ENCODE measurements at places on chromosomes 11 and 22.

DNA sequence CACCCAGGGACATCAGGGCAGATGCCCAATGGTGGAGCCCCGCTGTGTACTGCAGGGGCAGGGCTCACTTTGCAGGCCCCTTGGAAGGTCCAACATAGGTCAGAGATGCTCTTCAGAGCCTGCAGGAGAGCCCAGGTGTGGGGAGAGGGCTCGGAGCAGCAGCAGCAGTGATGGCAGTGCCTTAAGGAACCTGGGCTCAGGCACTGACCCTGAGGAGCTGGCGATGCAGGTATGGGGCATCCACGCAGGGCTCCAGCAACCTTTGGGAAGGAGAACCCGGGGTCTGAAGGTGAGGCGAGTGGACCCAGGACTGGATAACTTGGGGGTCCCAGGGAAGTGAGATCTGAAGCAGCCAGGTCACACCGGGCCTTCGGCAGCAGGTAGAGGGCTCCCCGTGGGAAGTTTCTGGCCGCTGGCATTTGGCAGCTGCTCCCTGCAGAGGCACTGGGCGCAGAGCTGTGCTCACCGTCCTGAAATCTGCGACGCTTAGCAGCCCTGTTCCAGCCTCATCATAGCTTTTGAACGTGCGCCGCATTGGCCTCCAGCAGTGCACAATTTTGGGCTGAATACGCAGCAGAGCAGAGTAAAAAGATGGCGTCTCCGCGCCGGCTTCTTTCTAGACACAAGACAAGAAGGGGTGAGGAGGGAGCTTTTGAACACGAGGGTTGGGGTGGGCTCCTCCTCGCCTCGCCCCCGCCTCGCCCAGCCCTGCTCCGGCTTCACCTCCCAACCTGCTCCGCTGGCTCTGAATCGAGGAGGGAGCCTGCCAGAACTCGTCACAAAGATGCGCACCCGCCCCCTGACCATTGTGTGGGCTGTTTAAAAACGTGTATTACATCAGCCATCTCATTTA lies 118.8 kb downstream of the MPPED1 start:
- DNase-seq, result no peak

DNA sequence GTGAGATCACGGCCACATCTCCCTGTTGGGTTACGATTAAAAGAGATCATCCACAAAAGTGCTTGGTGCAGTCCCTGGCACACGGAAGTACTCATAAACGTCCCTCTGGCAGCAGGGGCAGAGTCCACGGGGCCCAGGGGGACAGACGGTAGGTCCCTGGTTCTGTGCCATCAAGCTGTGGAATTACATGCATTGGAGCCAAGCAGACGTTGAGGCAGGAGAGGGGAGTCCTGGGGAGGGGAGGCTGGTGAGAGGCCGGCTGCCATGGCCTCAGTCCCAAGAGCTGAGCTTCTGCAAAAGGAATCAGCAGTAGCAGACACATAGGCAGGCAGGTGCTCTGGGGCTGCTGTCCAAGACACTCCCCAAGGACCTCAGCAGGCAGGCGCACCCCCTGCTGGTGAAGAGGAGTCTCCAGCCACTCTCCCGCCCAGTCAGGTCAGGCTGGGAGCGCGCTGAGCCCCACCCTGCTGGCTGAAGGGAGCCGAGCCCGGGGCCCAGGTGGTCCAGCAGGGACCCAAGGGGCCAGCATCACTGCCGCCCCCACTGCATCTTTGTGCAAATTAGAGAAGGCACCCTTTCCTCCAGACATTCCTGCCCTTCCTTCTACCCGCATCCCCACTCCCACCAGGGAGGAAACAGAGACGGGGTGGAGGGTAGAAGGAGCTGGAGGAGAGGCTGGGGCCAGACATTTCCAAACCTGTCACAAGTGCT lies 7.6 kb upstream of the KCTD17 start:
- DNase-seq, result peak; percentile 28

DNA sequence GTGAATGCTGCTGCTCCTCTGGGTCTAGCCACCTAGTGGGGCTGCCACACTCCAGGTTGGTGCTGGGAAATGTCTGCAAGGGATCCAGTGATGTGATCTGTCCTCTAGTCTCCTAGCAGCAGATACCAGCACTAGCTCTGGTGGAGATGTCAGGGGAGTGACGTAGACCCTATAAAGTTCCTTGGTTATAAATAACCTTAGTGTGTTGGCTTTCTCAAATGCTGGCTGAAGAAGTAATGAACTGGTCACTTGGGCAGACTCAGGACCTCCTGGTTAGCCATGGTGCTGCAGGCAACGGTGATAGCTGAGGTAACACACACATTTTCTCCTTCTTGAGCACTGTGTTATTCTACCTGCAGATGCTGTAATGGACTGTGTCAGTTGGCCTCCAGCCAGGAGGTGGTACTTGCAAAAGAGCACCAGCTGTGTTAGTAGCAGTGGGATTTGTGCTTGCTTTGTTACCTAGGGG lies 35.5 kb downstream of the BBOX1 start:
- no peak for DNase-seq

DNA sequence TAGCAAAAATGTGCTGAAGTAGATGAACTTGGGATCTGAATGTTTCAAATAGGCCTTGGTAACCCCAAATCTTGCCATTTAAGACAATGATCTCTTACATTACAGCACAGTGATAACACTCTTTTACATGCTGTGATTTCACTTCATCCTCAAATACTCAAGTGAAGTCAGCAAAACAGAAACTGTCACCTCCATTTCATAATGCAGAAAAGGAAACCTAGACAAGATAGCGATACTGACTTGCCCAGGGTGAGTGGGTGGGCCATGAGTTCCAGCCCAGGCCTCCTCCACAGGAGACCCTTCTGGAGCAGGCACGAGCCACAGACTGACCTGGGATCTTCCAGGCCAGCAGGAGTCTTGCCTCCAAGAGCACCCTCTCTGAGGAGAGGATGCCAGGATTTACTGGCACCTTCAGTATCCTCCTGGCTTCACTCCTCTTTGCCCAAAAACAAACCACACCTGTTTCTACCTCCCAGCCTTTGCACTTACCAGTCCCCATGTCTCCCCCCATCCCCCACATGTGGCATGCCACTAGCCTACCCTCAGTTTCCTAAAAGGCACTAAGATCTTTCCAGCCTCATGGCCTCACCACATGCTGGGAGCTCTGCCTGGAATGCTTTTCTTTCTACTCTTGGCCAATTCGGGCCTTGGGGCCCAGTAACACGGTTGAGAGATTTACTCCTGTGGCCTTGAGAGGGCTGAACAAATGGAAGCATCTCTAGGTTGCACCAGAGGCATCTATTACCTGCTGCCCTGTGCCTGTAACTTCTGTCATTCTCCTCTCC lies 1.9 kb upstream of the DGAT2 start:
- DNase-seq, result no peak

GRCh38 chr11:9745411-9746211 lies 81.7 kb downstream of the SWAP70 start:
- no peak for DNase-seq

DNA sequence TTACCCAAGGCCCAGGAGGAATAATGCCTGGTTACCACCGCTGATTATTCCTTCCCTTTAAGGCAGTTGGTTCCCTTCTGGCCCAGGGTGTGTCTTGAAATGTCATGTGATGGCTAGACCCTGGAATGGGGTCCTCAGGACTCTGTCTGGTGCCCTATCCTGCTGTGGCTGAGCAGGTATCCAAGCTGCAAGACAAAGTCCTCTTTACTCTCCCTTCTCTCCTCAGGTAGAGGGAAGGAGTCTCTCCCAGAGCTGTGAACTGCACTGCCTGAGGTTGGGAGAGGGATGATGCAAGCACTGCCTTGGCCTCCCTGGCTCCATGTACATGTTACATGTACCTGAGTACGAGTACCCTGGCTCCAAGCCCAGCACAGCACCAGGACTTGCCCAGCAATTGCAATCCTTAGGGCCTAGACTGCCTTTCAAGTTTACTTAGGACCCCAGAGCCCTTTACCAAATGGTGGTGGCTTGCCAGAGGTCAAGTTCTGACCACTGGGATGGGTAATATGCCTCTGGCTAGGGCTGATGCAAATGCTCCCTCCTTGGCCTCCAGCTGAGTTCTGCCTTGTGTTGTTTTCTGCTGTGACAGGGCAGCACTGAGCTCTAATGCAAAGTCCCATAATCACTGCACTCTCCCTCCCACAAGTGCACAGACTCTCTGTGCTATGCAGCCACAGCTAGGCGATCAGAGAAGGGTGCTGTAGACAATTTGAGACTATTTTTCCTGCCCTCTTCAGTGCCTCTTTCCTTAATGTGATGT lies 20.7 kb upstream of the AQP11 start:
- DNase-seq, result no peak

- DNase-seq, result no peak
These were observed 31.4 kb downstream of the ZC3H12C start for GRCh38 chr11:110124605-110125004.

- peak; percentile 3 for DNase-seq
These were observed 69.7 kb upstream of the RASD2 start for GRCh38 chr22:35470903-35471321.

DNA sequence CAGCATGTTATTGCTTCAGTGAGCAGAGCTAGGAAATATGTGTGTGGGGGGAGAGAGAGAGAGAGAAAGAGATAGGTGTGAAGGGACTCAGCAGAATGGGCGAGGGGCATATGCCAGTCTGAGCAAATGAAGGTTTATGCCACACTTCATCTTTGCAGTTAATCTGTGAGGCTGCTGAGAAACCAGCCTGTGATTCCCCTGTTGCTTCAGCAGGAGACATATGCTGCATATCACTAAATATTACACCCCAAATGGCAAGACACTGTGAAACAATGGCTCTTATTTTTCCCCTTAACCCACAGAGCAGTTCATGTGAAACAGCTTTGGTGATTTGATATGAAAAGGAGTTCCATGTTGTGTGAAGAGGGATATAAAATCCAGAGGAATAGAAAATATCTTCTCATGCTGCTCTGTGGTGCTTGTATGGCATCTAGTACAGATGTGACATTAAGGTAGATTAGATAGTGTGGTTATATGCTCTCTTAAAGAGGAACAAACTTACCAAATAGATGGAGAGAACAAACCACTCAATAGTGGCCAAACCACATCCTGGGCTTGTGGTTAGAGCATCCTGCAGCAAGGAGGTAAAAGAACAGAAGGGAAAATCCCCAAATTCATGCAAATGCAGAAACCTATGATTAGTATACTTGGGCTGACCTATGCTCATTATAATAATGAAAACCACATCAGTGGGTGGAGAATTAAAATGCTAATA lies 864.2 kb downstream of the FAM181B start:
- DNase-seq, result no peak

- no peak for DNase-seq
These were observed 34.9 kb upstream of the OR10G7 start for GRCh38 chr11:124075841-124076651.

DNA sequence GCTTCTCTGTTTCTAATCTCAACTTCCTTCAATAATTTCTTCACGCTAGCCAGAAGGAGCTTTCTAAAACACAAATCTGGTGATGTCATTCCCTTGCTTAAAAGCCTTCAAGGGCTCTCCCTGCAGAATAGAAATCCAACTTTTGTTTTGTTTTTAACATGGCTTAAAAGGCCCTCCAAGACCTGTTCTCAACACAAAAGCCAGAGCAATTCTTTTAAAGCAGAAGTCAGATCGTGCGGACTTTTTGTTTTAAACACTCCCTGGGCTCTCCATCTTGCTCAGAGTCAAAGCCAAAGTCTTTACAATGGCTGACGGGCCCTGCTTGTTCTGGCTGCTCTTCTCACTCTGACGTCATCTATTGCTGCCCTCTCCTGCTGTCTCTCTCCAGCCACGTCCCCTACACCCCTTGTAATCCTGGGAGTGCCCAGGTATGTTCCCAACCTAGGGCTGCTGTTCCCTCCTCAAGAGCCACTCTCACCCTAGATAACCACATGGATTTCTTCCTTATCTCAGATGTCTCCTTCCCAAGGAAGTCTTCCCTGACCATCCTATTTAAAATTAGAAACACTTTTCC lies 22.5 kb downstream of the TECTA start:
- DNase-seq, result no peak

GRCh38 chr11:61293867-61294716 lies 1.0 kb downstream of the VWCE start:
- DNase-seq, result no peak

DNA sequence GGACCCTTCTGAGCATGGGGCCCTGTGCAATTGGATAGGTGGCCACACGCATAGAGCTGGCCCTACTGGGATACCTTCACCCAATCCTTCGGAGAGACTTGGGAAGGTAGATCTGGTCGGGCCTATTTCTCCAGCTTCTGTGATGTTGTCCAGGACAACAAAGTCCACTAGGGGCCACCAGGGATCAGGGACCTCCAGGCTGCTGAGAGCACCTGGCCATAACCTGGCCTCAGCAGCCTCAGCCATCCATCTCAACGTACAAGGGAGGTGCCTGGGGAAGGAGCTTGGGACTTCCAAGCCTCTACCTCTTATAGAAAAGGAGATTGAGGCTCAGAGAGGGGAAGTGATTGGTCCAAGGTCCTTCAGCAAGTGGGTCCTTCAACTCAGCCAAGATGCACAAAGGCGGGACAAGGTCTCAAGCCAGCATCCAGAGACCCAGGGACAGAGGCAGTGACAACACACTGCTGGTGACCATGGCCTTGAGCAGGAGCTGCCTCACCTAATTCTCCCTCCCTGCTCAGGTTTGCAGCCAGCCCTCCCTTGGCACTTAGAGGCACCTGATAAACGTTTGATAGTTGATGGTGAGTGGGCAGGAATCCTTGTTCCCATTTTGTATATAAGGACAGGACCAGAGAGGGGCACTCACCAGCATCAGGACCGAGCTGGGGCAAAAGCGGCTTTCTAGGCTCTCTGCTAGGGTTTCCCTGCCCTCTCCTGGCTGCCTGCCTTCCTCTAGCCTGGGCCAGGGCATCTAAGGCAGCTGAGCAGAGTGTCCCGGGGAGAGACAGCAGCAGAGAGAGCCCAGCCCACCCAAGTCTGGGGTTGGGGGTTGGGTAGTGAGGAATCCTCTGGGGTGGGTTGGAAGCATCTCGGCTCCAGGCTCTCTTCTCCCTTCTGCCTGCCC lies 4.5 kb downstream of the RAC2 start:
- no peak for DNase-seq

- no peak for DNase-seq
These were observed 35.0 kb downstream of the RNF141 start for GRCh38 chr11:10506008-10506370.

- peak; percentile 71 for DNase-seq
These were observed 123.4 kb upstream of the OR9Q1 start for GRCh38 chr11:57900320-57900719.

GRCh38 chr11:27672836-27673464 lies 27.3 kb downstream of the BDNF start:
- DNase-seq, result no peak

DNA sequence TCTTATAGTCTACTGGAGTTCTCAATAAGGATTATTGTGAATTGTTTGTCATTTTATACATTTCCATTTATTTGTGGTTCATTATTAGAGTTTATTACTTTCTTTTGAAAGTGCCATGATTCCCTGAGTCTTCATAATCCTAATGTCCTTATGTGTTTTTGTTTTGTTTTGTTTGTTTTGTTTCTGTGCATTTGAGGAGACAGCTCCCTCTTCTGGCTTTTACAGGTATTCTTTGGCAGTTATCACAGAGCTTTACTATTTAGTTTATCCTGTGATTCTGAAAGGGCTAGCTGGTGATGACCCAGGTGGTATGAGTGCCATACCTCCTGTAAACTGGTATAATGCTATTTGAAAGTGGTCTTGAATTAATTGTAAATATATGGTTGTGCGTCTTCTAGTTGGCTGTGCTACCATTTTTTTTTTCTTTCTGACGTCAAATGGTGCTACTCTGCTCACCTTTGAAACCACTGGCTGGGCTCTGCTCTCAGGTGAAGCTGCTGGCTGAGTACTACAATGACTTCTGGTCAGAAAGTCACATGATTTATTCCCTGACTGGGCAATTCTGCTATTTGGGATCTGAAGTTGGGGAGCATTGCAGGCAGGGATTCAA lies 751.2 kb downstream of the JRKL start:
- peak; percentile 4 for DNase-seq

GRCh38 chr11:8250434-8250833 lies 13.2 kb downstream of the LMO1 start:
- no peak for DNase-seq

GRCh38 chr11:16357775-16358174 lies 1.4 kb upstream of the SOX6 start:
- DNase-seq, result no peak

Data from NCI-H226 (cell line).